ENCODE measurements at places on chromosomes 11 and 22.

- no peak for DNase-seq
These were observed 653 bp downstream of the IL18BP start for GRCh38 chr11:71999362-71999761.

DNA sequence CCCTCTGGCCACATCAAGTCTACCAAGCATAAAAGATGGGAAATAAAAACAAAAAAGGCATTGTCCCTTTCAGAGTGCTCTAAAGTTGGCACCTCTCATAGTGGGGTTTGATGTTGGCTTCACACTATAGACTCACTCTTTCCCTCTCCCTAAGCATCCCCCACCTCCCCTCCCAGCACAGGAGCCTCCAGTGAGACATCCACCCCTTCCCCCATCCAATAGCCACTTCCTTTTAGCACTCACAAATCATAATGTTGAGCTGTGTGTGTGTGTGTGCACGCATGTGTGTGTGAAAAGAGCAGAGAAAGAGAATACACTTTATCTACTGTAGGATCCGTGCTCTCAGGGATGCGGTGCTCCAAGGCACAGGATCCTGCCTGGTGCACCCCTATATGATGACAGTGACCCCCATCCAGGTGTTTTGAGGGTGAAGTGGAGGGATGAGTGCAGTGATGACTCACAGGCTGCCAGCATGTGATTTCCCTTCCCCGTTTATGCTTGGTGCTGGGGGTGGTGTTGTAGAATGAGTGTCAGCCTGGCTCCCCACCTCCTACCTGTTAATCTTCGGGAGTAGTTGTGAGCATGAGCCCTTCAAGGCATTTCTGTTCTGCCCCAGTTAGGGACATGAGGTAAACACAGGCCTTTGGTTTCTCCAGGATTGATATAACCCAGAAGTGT lies 235.2 kb upstream of the B3GAT1 start:
- DNase-seq = peak; percentile 27

GRCh38 chr11:83467837-83468236 lies 181.7 kb upstream of the CCDC90B start:
- DNase-seq = no peak

DNA sequence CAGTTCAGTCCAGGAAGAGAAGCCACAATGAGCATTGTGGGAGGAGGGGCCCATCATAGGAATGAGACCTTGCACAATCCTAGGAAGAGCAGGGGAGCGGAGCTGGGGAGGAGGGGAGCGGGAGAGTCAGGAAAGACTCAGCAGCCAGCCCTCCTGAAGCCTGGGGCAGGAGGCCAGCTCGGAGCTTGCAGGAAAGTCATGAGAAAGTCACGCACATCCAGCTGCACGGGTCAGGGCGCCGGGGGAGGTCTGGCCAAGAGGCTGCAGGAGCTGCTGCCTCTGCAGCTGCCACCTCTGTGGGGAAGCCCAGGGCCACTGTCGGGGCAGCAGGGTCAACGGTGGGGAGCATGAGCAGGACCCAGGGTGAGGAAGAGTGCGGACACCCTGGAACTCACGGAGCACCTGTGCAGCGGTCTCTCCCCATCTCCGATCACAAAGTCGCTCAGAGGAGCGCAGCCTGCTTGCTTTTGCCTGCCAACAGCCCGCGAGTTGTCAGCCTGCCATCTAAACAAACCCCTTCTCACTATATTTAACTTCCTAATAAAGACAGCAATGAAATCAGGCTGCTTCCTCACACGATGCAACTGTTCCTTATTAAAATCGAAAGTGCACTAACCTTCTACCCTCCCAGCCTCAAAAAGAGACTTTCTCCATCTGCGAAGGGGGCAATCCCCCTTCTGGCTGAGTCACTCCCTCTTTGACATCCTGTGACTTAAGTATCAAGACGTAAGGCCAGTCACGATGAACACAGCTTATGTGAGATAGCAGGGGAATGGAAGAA lies 52.9 kb upstream of the RTL6 start:
- DNase-seq = no peak

- DNase-seq = no peak
These were observed 1.3 kb downstream of the PARVB start for GRCh38 chr22:44025171-44026065.

DNA sequence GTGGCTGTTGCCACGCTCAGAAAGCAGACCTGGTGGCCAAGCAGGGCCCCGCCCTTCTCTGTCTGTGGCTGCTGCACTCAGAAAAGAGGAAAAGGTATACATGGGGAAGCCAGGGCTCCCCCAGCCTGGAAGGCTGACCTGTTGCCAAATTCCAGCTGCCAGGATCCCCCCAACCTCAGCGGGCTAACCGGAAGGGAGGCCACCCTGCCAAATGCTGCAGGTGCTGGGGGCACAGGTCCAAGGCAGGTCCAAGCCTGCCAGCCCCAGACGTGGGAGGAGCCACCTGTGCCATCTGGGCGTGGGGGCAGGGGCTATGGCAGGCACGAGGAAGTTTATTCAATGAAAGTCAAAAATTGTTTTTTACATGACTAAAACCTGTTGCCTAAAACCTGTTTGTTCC lies 2.6 kb downstream of the NPTXR start:
- DNase-seq = no peak

DNA sequence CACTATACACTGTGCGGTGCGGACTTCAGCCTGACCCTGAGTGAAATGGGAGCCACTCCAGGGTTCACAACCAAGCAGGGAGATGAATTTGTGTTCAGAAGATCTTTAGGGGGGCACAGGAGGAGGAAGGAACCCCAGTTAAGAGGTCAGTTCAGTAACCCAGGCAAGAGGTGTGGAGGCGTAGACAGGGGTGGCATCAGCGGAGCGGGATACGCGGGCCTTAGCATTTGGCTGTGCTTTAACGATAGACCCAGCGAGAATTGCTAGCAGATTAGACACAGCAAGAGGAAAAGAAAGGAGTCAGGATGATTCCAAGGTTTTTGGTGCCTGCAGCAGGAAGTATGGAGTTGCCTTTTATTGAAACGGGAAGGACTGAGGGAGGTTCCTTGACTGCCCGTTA lies 46.8 kb downstream of the CTTN start:
- no peak for DNase-seq

DNA sequence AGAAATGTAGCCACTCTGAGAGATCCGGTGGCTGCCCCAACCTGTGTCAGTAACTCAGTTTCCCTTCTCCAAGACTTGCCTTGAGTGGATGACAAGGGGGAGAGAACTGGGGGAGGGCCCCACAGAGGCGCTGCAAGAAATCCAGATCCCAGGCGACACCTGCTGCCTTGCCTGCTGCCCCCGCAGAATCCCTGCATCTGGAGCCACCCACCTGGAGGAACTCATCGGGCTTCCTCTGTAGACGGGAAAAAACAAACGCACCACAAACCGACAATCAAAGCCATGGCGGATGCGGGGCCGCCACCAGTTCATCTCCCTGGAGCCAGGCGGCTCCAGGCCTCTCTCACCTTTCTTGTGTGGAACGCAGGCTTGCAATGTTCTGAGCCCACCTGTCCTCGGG lies 40.2 kb downstream of the MACROD1 start:
- DNase-seq = no peak

GRCh38 chr11:76392870-76393269 lies 11.7 kb downstream of the GVQW3 start:
- DNase-seq = no peak

DNA sequence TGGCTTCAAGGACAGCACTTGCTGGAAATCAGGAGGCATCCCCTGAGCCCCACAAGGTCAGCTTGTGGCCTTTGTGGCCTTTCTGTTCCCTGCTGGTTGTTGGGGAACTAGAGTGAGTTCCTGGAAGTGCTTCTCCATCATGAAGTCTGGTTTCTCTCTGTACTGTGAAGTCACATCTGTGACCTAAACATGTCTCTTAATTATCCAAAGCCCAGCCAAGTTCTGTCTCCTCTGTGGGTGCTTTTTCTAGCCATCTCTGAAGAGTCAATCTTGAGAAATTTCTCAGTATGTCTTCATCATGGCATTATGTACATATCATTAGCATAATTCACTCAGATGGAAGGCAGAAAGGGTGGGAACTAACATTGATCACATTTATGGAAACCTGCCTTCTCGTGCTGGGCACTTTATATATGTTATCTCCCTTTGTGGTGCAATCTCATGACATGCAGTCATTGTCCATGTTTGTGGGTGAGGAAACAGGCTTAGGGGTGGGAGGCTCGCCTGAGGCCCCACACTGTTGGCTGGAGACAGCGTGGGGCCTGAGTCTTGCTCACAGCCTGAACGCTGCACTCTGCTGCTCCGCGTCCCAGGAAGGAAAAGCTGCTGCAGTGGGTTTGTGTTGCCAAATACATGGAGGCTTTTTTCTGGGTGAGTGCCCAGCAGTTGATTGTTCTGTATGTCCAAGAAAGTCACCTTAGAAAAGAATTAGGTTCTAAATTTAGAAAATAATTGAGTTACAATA lies 24.6 kb downstream of the IGHMBP2 start:
- DNase-seq = no peak

DNA sequence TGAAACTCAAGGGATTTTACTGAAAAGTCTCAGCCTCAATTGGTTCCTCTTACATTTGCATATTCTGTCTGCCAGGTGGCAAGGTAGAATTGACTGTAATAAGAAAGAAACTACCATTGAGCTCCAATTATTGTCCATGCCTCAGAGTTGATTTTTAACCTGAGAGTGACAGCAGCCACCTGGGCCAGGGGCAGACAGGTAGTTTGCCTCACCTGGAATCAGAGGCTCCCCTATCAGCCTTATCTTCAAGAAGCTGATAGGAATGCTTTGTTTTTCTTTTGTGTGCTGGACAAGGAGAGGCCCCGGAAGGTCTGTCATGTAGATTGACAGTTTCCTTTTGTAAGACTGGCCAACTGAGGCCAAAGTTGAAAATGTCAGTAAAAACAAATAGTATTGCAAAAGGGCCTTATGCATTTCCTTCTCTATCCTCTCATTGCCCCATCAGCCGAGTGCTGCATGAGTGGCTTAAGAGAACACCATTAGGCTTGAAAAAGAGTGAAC lies 34.1 kb downstream of the CD44 start:
- DNase-seq = no peak

DNA sequence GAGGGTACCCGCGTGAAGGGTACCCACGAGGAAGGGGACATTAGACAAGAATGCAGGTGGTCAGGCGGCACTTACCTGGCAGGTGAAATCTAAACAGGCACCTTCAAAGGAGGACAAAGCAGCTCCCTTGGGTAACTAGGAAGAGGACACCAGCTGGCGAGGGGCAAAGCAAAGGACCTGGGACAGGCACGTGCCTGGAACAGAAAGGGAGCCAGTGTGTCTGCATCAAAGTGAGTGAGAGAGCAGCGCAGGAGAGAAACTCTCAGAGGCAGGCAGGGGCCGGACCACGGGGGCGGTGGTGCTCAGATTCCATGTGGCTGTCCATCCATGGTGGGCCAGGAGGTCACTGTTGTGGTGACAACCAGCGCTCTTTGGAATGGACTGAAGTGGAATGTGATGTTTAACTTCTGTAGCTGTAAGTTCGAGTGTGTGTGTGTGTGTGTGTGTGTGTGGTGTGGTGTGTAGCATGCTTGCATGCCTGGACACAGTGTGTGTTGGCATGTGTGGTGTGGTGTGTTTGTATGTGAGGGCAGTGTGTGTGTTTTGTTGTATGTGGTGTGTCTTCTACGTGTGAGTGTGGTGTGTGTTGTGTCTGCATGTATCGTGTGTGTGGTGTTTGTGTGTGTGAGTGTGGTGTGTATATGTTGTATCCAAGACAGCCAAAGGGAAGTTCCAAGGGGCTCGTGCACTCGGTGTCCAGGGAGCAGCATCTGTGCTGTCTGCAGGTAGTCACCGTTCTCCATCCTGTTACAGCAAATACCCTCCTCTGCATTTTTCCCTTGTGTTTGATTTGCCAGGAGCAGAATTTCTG lies 86.4 kb downstream of the CDKN1C start:
- no peak for DNase-seq

GRCh38 chr11:108536783-108537182 lies 38.6 kb upstream of the POGLUT3 start:
- no peak for DNase-seq

GRCh38 chr11:6110011-6110410 lies 2.5 kb downstream of the OR56B4 start:
- DNase-seq = no peak

DNA sequence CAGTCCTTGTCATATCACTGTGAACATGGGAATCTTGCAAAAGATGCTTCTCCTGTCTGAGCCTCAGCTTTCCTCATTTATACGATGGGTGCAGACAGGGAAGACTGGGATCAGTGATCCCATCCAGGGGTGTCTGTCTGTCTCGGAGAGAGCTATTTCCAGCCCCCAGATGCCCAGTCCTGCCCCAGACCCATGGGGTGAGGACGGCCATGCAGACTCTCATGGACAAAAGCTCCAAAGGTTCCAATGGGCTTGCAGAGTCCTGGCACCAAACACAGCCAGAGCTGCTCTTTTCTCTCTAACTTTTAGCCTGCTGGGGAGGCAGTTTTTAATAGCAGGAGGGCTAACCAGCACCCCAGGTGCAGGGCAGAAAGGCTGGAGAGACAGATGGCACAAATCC lies 5.2 kb downstream of the SCUBE1 start:
- DNase-seq = no peak

- no peak for DNase-seq
These were observed 20.7 kb upstream of the CDC42EP2 start for GRCh38 chr11:65293909-65294381.

DNA sequence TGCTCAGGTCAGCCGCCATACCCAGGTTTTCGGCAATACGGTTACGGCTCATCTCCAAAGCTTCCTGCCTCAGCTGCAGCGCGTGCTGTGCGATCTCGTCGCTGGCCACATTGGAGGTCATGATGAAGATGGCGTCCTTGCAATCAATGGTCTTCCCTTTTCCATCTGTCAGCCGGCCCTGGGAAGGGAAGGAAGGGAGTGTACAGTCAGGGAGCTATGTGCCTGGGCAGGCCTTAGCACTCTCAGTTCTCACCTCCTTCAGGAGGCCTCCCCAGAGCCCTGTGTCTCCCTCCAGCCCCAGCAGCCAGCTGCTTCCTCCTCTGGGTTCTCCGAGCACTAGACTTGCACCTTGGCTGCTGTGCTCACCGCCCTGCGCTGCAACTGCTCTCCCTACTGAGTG lies 51.5 kb upstream of the PHOX2A start:
- DNase-seq = no peak

GRCh38 chr11:47329987-47330931 lies 22.2 kb downstream of the MYBPC3 start:
- DNase-seq = no peak

GRCh38 chr11:85961930-85962363 lies 106.8 kb downstream of the CCDC83 start:
- DNase-seq = no peak

DNA sequence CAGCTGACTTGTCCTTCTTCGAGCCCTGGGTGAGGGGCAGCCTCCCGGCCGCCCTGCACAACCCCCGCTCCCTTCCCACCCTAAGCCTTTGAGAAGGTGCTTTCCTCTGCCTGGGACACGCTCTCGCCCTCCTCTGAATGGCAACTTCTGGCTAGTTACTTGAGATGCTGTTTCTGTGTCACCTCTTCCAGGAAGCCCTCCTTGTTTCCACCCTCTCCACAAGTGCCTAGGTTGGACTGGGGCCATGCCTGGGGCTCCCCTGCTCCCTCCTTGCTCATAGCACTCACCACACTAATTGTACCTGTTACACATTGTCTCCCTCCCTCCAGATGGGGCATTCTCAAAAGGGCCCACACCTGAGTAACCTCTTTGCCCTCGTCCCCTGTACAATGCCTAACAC lies 72.2 kb downstream of the SCUBE1 start:
- DNase-seq = no peak

- DNase-seq = no peak
These were observed 74.2 kb upstream of the MS4A8 start for GRCh38 chr11:60625262-60625661.

- peak; percentile 11 for DNase-seq
These were observed 6.0 kb upstream of the SUSD2 start for GRCh38 chr22:24175160-24175808.

- DNase-seq = no peak
These were observed 13.7 kb upstream of the DRD2 start for GRCh38 chr11:113488931-113489351.

- DNase-seq = no peak
These were observed 34.8 kb downstream of the EFCAB6 start for GRCh38 chr22:43777286-43777685.

GRCh38 chr11:75347781-75348566 lies 3.5 kb downstream of the ARRB1 start:
- DNase-seq = no peak
